ENCODE measurements at places on chromosomes 7 and 10. TPM values are rescaled to one million over a fixed set of nuclear protein-coding genes. Genes with fewer than 3 reads are reported as not detected.

GATA3 gene
- 7.6 TPM for total RNA-seq

SPDYE5 gene
- total RNA-seq, result not detected

SPDYE8 gene
- total RNA-seq, result not detected

PRXL2A gene
- 6.4 TPM for total RNA-seq

SDK1 gene
- total RNA-seq, result 0.20 TPM

IL6 gene
- total RNA-seq, result 151 TPM

MKX gene
- 0.86 TPM for total RNA-seq

SPDYE16 gene
- 0.36 TPM for total RNA-seq

GNG11 gene
- not detected for total RNA-seq

CYP3A4 gene
- not detected for total RNA-seq

GRCh38 chr7:148828965-148829364 is 55.1 kb downstream of the EZH2 start:
- H3K27me3 ChIP-seq, result no peaks in the 10 kb centered on the region
- H3K4me3 ChIP-seq, result no peak overlapping the region
- no peak for DNase-seq
- H3K36me3 ChIP-seq, result peaks cover 26% of the 10 kb centered on the region
- H3K4me1 ChIP-seq, result no peaks in the 10 kb centered on the region

DNA sequence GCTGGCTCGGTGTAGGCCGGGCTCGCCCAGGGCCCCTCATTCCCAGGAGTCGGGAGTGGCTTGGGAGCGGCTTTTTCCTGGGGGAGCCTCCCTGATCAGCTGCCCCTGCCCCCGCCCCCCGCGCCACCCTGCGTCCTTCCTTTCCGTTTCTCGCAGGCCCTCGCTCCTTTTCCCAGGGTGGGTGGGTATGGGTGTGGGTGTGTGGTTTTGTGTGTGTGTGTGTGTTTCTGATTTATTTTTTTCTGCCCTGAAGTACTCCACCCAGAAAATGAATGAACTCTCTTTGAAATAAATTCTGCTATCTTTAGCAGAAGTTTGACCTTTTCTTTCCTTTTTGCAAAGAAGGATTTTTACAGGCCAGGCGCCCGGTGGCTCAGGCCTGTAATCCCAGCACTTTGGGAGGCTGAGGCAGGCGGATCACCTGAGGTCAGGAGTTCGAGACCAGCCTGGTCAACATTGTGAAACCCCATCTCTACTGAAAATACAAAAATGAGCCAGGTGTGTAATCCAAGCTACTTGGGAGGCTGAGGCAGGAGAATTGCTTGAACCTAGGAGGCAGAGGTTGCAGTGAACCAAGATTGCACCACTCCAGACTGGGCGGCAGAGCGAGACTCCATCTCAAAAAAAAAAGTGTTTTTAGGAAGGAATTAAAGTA is 30.0 kb upstream of the AP5Z1 start:
- peaks cover 6% of the 10 kb centered on the region for H3K36me3 ChIP-seq
- H3K27ac ChIP-seq, result peak overlapping the region; percentile 93
- peak overlapping the region; percentile 87 for H3K4me3 ChIP-seq
- no peak for DNase-seq

DNA sequence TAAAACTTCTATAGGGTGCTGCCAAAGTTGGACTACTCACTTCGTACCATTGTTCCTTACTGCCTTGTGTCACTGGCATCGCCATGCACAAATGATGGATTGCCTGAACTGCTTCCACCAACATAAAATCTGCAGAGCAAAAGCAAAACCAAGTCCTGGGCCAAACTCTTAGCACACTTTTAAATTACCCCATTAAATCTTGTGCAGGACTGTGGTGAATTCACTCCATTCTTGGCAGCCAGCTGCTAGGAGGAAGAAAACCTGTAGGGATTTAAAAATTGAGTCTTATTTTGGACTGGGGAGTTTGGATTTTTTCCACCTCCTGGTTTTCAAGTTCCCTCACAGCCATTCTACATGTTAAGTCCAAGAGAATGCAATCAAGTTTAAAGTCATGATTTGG is 646.9 kb downstream of the SORCS3 start:
- no peaks in the 10 kb centered on the region for H3K36me3 ChIP-seq
- no peak overlapping the region for H3K4me3 ChIP-seq
- no peak for DNase-seq
- no peak overlapping the region for H3K27ac ChIP-seq
- no peaks in the 10 kb centered on the region for H3K4me1 ChIP-seq

GRCh38 chr10:87921931-87922688 is 58.7 kb downstream of the PTEN start:
- no peak overlapping the region for H3K4me3 ChIP-seq
- H3K36me3 ChIP-seq, result peaks cover 10% of the 10 kb centered on the region
- no peak for DNase-seq
- H3K27me3 ChIP-seq, result no peaks in the 10 kb centered on the region
- peaks cover 63% of the 10 kb centered on the region for H3K4me1 ChIP-seq
- no peak overlapping the region for H3K27ac ChIP-seq

GRCh38 chr10:63710703-63711102 is 189.5 kb downstream of the REEP3 start:
- H3K4me1 ChIP-seq, result peaks cover 12% of the 10 kb centered on the region
- H3K36me3 ChIP-seq, result no peaks in the 10 kb centered on the region
- DNase-seq, result no peak
- H3K4me3 ChIP-seq, result no peak overlapping the region
- H3K27me3 ChIP-seq, result peaks cover 8% of the 10 kb centered on the region

GRCh38 chr10:11081408-11081807 is 63.7 kb downstream of the CELF2 start:
- H3K27ac ChIP-seq, result no peak overlapping the region
- H3K36me3 ChIP-seq, result no peaks in the 10 kb centered on the region
- H3K27me3 ChIP-seq, result peaks cover 9% of the 10 kb centered on the region
- no peak overlapping the region for H3K4me3 ChIP-seq
- no peak for DNase-seq

- H3K36me3 ChIP-seq, result no peaks in the 10 kb centered on the region
- no peak overlapping the region for H3K4me3 ChIP-seq
- H3K4me1 ChIP-seq, result no peaks in the 10 kb centered on the region
- no peak overlapping the region for H3K27ac ChIP-seq
- no peak for DNase-seq
Observed at GRCh38 chr10:128864554-128865295, 602.3 kb upstream of the MGMT start.

DNA sequence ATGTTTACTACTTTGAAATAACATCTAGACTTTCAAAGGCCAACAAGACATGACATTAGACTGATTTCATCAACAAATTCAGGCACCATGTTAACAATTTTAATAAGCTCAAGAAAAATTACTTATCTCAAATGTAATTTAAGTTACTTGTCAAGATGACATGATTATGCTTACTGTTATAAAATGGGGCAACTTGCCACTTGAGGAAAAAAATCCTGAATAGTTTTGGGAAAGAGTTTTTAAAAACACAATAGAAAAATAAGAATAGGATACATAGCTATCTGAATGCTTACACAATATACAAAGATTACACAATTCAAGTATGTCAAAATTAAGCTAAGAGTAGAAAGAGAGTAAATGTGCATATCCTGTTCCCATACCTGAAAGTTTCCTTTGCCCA is 85.4 kb downstream of the RNF32 start:
- no peaks in the 10 kb centered on the region for H3K27me3 ChIP-seq
- no peaks in the 10 kb centered on the region for H3K36me3 ChIP-seq

DNA sequence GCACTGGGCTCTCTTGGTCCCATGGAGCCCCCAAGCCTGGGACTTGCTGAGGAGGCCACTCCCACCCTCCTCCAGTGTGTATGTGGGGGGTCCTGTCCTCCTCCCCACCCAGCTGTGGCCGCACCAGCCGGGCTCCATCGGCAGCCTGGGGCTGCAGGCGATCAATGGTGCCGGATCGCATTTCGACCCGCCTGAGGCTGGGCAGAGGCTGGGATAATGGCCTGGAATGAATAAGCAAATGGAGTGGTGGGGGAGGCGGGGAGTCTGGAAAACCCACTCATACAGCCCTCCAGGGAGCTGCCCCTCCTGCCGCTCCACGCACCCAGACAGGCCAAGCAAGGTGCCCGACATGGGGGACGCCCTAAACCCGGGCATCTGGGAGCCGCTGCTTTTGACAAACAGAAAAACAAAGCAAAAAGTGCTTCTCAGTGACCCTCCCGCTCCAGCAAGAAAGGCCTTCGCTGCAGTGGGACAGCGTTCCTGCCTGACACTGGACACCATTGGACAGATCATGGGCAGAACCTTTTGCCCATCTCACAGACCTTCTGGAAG is 160.5 kb downstream of the NRF1 start:
- peak; percentile 49 for DNase-seq
- no peak overlapping the region for H3K27ac ChIP-seq
- H3K36me3 ChIP-seq, result no peaks in the 10 kb centered on the region
- H3K4me1 ChIP-seq, result no peaks in the 10 kb centered on the region
- no peak overlapping the region for H3K4me3 ChIP-seq

DNA sequence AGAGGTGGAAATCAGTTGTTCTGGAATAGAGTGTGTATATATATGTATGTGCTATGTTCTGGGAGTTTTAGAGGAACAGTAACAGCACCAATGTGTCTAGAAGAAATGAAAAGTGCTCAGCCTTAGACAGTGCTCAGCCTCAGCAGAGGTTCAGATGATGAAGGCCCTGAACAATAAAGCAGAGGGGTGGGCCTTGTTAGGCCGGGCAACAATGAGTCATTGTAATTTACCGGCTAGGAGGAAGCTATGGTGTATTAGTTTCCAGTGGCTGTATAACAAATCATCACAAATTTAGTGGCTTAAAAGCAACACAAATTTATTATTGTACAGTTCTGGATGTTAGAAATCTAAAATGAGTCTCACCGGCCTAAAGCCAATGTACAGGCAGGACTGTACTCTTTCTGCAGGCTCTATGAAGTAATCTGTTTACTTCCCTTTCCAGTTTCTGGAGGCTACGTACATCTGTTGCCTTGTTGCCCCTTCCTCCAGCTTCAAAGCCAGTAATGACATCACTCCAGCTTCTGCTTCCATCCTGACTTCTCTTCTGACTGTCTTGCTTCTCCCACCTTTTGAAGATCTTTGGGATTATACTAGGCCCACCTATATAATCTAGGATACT is 84.6 kb downstream of the CH25H start:
- no peak overlapping the region for H3K4me3 ChIP-seq
- no peaks in the 10 kb centered on the region for H3K36me3 ChIP-seq
- no peaks in the 10 kb centered on the region for H3K4me1 ChIP-seq
- H3K27ac ChIP-seq, result no peak overlapping the region
- H3K27me3 ChIP-seq, result peaks cover 27% of the 10 kb centered on the region

- H3K27ac ChIP-seq, result no peak overlapping the region
- no peaks in the 10 kb centered on the region for H3K4me1 ChIP-seq
- peaks cover 8% of the 10 kb centered on the region for H3K27me3 ChIP-seq
- H3K36me3 ChIP-seq, result no peaks in the 10 kb centered on the region
- no peak for DNase-seq
Observed at GRCh38 chr10:651692-652091, 37.8 kb downstream of the DIP2C start.

DNA sequence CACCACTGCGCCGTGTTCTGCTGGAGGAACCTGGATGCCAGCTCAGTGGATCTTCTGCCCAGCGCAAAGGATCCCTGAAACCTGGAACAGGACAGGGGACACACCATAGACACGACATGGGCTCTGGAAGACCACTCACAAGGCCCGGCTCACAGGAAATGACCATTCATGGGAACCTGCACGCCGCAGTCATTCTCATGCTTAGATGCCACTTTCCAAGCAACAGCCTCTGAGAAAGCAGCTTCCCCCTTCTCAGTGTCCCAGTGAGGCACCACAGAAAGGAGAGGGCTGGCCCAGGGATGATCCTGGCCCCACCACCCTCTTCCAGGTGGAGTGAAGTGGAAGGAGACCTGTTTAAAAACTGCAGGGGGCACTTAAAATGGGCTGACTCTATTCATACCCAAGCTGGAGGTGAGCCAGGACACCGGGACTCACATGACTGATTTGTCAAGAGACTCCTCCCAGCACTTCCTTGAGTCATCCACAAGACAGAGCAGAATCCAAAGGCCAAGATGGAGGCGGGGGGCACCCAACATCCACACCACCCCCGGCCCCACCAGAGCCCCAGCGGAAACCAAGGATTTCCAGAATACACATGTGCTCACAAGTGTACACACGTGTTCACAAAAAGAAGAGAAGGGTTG is 11.2 kb downstream of the CTBP2 start:
- no peak for DNase-seq
- peaks cover 72% of the 10 kb centered on the region for H3K4me1 ChIP-seq
- H3K27ac ChIP-seq, result peak overlapping the region; percentile 96

GRCh38 chr10:129472696-129473555 is 5.9 kb downstream of the MGMT start:
- H3K4me1 ChIP-seq, result peaks cover 4% of the 10 kb centered on the region
- H3K36me3 ChIP-seq, result no peaks in the 10 kb centered on the region
- H3K27me3 ChIP-seq, result no peaks in the 10 kb centered on the region
- H3K4me3 ChIP-seq, result no peak overlapping the region
- H3K27ac ChIP-seq, result no peak overlapping the region

DNA sequence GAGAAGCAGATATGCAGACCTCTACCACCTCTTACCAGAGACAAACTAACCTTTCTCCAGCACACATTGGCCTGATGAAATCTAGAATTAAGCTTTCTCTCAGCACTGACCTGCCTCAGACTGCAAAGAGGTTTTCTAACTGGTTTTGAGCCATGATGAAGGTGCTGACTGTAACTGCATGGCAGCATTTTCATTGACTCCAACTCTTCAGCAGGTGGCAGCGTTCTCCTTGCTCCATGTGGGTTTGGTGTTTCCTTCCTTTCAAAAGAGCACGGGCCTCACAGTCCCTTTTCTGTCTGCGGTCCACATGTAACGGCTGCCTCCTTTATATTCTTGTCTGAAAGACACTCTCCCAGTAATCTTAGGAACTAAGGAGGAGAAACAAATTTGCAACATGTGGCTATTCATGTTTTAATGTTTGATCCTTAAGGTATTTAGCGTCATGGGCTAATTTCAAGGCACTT is 12.6 kb downstream of the KLLN start:
- H3K4me3 ChIP-seq, result no peak overlapping the region
- H3K4me1 ChIP-seq, result peaks cover 11% of the 10 kb centered on the region
- DNase-seq, result peak; percentile 70
- no peak overlapping the region for H3K27ac ChIP-seq
- H3K36me3 ChIP-seq, result no peaks in the 10 kb centered on the region

- H3K27me3 ChIP-seq, result no peaks in the 10 kb centered on the region
- no peaks in the 10 kb centered on the region for H3K4me1 ChIP-seq
- H3K36me3 ChIP-seq, result no peaks in the 10 kb centered on the region
- no peak overlapping the region for H3K27ac ChIP-seq
Observed at GRCh38 chr10:132401401-132402118, 4.6 kb downstream of the PWWP2B start.

- no peak overlapping the region for H3K4me3 ChIP-seq
- H3K36me3 ChIP-seq, result no peaks in the 10 kb centered on the region
- H3K4me1 ChIP-seq, result no peaks in the 10 kb centered on the region
- no peak for DNase-seq
- no peak overlapping the region for H3K27ac ChIP-seq
Observed at GRCh38 chr10:131656009-131656408, 244.8 kb upstream of the PPP2R2D start.

- no peaks in the 10 kb centered on the region for H3K36me3 ChIP-seq
- no peaks in the 10 kb centered on the region for H3K4me1 ChIP-seq
- no peak overlapping the region for H3K27ac ChIP-seq
- DNase-seq, result no peak
- peaks cover 9% of the 10 kb centered on the region for H3K27me3 ChIP-seq
- no peak overlapping the region for H3K4me3 ChIP-seq
Observed at GRCh38 chr10:132981173-132981555, 38.8 kb upstream of the CFAP46 start.
